Right atrium auricular region (tissue), 2 donors: ENCODE measurements at places on chromosomes 12 and 14. TPM values are rescaled to one million over a fixed set of nuclear protein-coding genes. Genes with fewer than 3 reads are reported as not detected.
A peak's percentile ranks its signal among the peaks of the same experiment; 100 is the strongest.

RNASE3 gene
- total RNA-seq = not detected

DNA sequence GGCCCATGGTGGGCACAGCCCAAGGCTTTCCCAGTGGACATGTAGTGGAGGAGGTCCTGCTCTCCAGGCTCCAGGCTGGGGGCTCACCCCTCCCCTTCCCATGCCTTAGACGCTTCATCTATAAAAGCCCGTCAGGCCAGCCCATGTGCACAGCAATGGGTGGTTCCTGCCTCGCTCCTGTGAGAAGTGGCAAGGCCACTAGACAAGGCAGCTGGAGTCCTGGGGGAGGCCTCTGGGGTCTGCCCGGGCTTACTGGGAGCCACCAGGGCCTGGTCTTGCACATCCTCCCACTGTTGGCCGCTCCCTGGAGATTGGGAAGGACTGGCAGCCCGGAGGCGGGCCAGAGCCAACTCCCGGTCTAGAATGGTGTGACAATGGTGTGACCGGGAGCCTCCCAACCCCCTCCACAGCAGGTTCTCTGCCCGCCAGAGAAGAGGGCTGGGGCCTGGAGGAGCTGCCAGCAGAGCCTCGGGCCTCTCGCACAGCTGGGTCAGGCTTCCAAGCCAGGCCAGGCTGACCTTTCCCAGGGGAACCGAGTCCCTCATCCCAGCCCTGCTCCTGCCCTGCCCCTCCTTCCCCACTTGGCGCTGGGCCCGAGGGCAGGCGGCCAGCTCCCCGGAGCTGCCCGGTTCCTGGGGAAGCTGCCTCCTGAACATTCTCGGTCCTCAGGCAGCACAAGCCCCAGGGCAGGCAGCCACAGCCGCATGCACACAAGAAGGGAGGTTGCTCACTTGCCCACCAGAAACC, 97.9 kb downstream of the RFLNA start:
- DNase-seq = peak; percentile 91

SAMD15 gene
- total RNA-seq = 0.39 TPM

DNA sequence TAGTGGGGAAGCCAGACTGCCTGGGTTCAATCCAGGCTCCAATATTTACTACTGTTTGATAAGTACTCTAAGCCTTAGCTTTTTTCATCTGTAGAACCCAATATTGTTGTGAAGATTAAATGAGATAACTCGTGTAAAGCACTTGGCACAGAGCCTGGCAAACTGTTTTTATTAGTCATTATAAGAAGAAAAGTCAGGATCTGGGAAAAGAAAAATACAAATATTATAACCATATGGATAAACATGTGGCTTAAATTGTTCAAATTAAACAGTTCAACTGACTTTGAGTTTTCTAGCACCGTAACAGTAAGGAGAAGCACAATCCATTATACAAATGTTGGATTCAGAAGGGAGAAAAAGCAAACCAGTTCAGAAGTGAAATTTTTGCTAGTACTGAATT, 22.0 kb upstream of the CDK17 start:
- no peak for DNase-seq

KRT80 gene
- total RNA-seq = 0.30 TPM

DNA sequence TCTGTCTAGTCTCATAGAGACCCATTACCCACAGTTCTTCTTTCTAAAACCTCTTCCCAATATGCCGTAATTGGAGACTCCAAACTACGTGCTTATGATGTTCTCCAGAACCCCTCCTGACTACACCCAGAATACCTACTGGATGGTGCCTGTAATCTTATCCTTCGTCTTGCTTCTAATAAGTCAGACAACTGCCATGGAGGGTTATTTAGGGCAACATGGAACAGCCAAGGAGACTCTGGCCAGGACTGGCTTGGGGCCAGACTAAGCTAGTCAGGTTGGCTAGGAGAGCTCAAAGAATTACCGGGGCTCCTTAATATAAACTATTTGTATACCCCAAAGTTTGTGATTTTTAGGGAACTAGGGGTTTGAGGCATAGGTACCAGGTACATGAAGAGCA, 6.8 kb downstream of the PFKM start:
- no peak for DNase-seq

- no peak for DNase-seq
These were observed 456.5 kb upstream of the LMO3 start for GRCh38 chr12:17062267-17063036.
